ENCODE measurements at places on chromosomes 11 and 22.

DNA sequence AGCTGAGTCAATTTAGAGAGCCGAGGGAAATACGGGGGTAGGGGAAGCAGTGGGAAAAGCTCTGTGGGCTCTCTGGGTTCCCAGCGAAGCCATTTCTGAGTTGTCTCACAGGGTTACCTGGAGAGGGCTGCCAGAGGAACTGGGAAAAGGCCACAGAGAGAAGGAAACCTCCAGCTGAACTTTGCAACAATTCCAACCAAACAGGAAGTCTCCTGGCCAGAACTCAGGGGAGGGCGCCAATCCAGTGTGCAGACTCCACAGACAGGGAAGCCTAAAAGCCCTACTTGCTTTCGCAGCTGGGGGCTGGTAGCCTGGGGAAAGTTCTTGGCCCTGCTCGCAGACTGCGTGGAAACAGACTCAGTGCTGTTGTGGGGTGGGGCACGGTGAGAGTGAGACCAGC, 23.1 kb upstream of the GNAZ start:
- DNase-seq = no peak

DNA sequence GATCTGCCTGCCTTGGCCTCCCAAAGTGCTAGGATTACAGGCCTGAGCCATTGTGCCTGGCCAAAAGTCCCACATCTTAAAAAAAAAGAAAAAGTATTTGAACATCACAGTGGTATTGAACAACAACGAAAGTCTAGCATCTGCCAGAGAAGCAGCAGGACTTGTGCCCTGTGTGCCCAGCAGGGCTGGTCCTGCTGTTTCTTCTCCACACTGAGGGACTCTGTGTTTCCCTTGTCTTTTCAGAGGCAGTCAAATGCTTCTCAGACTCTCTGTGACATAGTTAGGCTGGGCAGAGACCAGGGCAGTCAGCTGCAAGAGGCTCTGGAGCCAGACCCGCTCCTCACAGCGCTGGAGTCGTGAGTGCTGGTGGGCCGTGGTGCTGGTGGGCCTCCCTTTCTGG, 56.2 kb downstream of the SBF1 start:
- no peak for DNase-seq

DNA sequence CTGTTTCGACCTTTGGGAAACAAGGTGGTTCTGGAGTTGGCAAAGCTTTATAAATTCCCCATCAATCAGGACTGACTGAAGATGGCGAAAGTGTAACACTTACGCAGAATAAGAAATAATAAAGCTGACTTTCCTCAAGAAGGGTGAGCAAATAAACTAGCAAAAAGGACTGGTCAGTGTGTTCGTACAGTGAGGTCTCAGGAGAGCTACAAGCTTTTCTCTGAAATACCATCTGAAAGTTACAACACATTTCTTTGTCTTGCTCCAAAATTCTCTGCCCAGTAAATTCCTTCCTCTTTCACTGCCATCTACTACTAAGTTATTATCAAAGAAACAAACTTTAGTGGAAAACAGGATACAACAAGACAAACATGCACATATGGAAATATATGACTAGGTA, 13.4 kb downstream of the PITPNB start:
- DNase-seq = no peak

GRCh38 chr11:5923427-5923776, 18.6 kb upstream of the OR56A3 start:
- no peak for DNase-seq

DNA sequence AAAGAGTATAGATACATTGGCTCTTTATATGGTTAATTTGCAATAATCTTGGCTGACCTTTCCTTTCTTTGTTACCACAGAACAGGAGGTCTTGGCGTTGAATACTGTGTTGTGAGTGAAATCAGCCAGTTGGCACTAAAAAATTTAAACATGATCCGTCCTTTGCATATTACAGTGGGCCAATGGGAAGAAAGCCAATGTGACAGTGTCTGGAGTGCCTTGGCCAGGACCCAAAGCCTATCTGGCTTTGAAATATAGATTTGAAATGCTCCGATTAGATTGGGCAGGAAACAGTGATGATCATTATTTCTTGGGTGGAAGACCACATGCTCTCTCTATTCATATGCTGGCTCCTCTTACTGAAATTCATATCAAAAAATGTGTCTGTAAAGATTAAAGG, 339.6 kb upstream of the ANO3 start:
- no peak for DNase-seq

GRCh38 chr22:47788461-47788860, 1026.0 kb downstream of the TBC1D22A start:
- DNase-seq = no peak

DNA sequence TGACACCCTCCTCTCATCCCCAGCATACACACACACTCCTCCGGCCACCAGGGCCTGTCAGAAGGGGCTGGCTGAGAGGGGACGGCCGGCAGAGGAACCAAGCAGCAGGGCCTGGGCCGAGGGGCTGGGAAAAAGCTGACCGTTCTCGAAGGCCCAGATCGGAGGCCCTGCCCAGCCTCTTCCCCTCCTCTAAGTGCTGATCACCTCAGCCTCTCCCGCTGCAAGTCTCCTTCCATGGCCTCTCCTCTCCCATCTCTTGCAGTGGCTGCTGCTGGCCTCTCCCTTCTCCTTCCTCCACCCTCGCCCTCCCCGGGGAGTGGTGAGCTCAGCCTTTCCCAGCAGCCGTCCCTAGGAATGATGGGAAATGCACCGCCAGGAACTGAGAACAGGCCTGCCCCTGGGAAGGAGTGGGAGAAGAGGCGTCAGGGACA, 39.6 kb downstream of the ARRB1 start:
- no peak for DNase-seq

GRCh38 chr11:113134626-113135025, 173.4 kb downstream of the NCAM1 start:
- DNase-seq = no peak

GRCh38 chr22:27135031-27135981, 477.9 kb downstream of the MIAT start:
- no peak for DNase-seq

- peak; percentile 75 for DNase-seq
These were observed 1.6 kb upstream of the MCAM start for GRCh38 chr11:119318240-119319135.

DNA sequence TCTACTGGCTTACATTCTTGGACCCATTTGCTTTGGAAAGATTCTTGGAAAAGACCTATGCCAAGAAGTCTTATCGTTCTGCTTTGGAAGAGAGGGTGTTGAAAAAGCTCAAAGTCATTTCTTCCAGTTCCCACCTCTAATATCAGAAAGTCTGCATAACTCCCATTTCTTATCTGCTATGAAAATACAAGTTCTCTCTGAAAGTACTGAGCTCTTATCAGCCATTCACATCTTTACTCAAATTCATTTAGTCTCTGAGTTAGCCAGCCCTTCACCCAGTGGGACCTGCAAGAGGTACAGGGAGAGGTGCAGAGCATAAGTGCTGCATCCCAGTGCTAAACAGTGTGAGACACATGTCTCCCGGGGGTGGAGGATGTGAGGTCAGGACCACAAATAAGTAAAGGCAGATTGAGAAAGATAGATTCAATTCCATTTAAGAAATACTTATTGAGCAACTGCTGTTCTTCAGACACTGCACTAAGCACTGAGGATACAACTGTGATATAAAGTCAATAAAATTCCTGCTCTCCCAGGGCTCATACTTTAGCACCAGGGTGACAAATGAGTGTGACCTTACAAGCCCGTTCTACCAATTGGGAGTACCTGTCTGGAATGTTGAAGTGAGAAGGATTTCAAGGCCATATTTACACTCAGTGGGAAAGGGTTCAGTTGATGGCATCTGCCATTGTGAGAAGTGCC, 76.7 kb downstream of the PISD start:
- DNase-seq = no peak

DNA sequence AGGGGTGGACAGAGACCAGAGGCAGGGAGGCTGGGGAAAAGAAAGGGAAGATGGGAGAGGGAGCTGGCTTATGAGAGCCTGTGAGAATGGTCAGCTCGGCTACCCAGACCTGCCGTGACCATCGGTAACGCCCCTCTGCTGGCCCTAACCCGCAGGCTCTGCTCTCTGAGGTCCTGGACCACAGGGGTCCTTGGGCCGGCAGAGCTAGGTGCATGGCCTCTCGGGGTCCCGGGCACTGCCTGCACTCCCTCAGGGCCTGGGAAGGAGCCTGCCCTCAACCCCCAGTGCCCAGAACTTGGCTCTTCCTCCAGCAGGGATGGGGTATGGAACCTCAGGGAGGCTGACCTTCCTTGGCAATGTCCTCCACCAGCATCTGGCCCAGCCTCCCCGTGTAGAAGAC, 13.2 kb downstream of the GGT5 start:
- no peak for DNase-seq

- no peak for DNase-seq
These were observed 1.6 kb downstream of the SDF2L1 start for GRCh38 chr22:21643533-21644357.

GRCh38 chr11:119305556-119306372, 11.2 kb downstream of the MCAM start:
- no peak for DNase-seq

GRCh38 chr11:4443232-4443891, 5.7 kb upstream of the OR52K2 start:
- DNase-seq = no peak

DNA sequence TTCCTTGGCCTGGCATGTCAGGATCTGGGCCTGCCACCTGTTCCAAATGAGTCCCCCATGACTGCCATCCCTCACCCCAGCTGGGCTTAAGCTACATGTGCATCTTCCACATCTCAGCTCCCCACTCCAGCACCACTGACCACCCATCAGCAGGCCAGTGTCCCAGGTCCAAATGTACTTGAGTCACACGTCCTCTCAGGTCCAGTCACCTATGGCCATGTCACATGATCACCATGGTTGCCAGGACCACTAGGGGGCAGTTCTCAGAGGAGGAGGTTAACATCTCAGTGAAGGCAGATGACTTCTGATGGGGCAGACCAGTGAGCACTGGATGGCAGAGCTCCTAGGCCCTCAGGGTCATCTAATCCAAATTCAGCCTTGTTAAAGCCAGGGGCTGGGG, 41.9 kb upstream of the WNT11 start:
- no peak for DNase-seq

GRCh38 chr11:102661040-102661439, 35.9 kb upstream of the MMP20 start:
- DNase-seq = no peak

- no peak for DNase-seq
These were observed 24.7 kb downstream of the LAYN start for GRCh38 chr11:111565114-111565720.

DNA sequence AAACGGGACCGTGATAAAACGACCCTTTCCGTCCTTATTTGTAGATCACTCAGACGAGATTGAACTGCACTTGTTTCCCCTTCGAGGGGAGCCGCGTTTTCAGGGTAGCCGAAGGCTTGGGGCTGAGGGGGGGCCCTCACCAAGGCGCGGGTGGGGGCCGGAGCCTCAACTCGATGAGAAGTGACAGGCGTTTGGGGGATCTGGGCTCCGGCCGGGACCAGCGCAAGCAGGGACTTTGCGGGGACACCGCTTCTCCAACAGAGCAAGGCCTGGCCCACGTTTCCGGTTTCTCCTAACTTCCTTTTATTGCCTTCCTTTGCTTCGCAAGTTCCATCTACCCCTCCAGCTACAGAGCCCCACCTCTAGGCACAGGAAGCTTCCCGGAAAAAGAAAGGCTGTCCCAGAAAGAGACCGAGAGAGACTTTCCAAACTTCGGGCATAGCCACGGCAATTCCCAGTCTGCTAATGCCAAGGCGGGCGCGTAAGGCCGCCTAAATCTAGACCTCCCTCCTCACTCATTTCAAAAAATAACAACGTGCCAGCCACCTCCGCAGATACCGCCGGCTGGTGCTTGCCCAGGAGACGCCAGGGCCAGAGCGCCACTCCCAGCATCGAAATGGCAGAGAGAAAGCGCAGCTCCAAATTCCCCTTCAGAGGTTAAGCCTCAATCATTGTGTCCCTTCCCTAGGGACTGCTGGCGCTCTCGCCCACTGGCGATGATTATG, 6.6 kb downstream of the PAX6 start:
- no peak for DNase-seq

GRCh38 chr11:14054116-14055107, 91.9 kb downstream of the SPON1 start:
- no peak for DNase-seq

DNA sequence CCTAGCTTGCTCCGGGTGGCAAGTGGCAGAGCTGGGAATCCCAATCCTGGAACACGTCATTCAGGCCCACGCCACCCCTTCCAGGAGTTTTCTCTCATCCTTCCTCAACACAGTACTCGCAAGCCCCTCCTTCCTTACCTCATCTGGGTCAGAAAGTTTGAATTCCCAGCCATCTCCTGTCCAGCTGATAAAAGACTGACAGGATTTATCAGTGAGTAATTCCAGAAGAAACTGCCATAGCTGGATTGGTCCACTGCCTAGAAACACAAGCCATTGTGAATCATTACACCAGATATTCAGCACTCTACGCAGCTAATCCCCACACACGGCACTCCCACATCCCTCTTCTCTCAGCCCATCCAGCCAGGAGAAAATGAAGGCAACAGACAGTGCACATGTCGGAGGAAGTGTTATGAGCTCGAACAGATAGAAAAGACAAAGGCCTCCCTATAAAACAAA, 124.0 kb downstream of the ETS1 start:
- no peak for DNase-seq

GRCh38 chr11:75813622-75814039, 1.4 kb upstream of the UVRAG start:
- DNase-seq = no peak

- peak; percentile 57 for DNase-seq
These were observed 36.1 kb downstream of the MMP20 start for GRCh38 chr11:102589047-102589459.

DNA sequence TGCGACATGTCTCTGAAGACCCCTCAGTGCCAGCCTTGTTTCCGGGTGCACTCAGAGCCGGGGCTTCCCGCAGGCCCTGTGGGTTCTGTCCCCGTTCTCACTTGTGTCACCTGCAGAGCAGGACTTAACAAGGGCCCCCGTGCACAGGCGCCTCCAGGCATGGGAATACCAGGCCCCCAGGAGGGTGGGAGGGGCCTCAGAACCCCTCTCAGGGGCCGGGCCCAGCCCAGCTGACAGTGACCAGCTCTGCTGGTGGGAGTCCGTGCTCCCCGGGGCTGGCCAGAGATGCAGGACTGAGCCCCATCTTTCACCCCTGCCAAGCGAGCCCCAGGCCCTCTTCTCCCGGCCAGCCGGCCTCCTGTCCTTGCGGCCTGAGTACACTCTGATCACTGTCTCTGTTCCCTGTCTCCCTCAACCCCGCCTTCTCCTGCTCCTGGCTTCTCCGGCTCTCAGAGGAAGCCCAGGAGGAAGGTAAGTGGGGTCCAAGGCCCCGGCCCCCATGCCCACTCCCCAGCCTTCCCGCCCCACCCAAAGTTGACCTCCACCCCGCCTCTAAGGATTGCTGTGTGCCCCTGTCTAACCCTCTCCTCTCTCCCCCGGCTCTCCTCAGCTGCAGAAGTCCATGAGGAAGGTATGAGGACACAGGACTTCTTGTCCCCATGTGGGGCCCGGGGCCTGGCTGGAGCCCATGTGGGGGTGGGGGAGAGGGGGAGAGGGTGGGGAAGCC, 5.3 kb downstream of the TNNT3 start:
- no peak for DNase-seq

- no peak for DNase-seq
These were observed 29.0 kb downstream of the PDE3B start for GRCh38 chr11:14672635-14673034.

All from GM06990 (cell line).